ENCODE measurements at places on chromosomes 16 and 17. TPM values are rescaled to one million over a fixed set of nuclear protein-coding genes. Genes with fewer than 3 reads are reported as not detected.

The BRIP1 gene
- total RNA-seq = 30.6 TPM

DNA sequence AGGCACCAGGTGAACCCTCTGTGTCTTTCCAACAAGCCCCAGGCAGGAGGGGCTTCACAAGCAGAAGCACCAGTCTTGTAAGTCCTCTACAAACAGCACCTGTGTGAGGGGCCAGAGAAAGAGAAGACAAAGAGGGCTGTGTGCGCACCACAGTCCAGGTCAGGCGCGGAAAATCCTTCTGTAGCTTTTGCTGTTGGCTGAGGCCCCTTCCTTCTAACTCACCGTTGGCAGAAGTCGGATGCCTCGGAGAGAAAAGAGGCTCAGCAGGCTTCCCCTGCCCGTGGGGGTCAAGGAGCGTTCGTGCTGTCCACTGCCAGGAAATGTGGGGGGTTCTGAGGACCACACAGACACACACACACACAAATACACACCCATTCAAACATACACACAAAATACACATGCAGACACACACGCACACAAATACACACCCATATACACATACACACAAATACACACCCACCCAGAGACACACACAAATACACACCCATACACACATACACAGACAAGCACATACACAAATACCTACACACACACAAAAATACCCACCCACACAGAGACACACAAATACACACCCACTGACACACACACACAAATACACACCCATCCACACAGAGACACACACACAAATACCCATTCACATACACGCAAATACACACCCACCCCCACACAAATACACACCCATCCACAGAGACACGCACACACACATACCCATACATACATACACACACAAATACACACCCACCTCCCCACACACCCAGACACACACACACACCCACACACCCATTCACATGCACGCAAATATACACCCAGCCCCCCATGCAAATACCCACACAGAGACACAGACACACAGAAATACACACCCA lies 6.8 kb downstream of the ZG16B start:
- H3K27me3 ChIP-seq = peaks cover 11% of the 10 kb centered on the region
- no peak for DNase-seq
- H3K4me3 ChIP-seq = no peak overlapping the region
- H3K4me1 ChIP-seq = peaks cover 11% of the 10 kb centered on the region
- H3K36me3 ChIP-seq = no peaks in the 10 kb centered on the region
- H3K27ac ChIP-seq = no peak overlapping the region

The ITGAD gene
- 0.23 TPM for total RNA-seq

DNA sequence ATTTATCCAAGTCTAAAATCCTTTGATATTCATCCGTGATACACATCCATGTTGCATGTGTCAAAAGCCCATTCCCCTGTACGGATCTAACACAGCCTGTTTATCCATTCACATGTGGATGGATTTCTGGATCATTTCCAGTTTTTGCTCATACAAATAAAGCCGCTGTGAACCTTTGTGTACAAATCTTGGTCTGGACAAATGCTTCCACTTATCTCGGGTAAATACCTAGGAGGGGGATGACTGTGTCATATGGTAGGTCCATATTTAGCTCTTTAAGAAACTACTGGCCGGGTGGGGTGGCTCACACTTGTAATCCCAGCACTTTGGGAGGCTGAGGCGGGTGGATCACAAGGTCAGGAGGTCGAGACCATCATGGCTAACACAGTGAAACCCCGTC lies 6.3 kb upstream of the TBCD start:
- H3K36me3 ChIP-seq = peaks cover 13% of the 10 kb centered on the region
- H3K27ac ChIP-seq = no peak overlapping the region
- no peak overlapping the region for H3K4me3 ChIP-seq
- H3K27me3 ChIP-seq = no peaks in the 10 kb centered on the region
- DNase-seq = no peak
- peaks cover 3% of the 10 kb centered on the region for H3K4me1 ChIP-seq

The TBC1D3 gene
- 2.6 TPM for total RNA-seq

GRCh38 chr16:12588510-12588909 lies 215.2 kb downstream of the CPPED1 start:
- no peak for DNase-seq
- no peaks in the 10 kb centered on the region for H3K36me3 ChIP-seq
- peaks cover 10% of the 10 kb centered on the region for H3K4me1 ChIP-seq
- H3K27me3 ChIP-seq = peaks cover 6% of the 10 kb centered on the region
- H3K27ac ChIP-seq = no peak overlapping the region

- H3K4me3 ChIP-seq = no peak within 1 kb of the TSS
- H3K36me3 ChIP-seq = no peaks in the 10 kb centered on the region
- H3K27ac ChIP-seq = no peak within 1 kb of the TSS
- peaks cover 70% of the 10 kb centered on the region for H3K27me3 ChIP-seq
- H3K4me1 ChIP-seq = no peaks in the 10 kb centered on the region
- no peak for DNase-seq
Measured at GRCh38 chr17:74935585-74936469, at the start of gene OTOP3. OTOP3 (plus strand) TSS chr17:74935898; CDS start chr17:74935922, 24 bp downstream.

The CCP110 gene
- 45.0 TPM for total RNA-seq

The FOXN1 gene
- not detected for total RNA-seq

- no peaks in the 10 kb centered on the region for H3K36me3 ChIP-seq
- H3K27me3 ChIP-seq = peaks cover 13% of the 10 kb centered on the region
- DNase-seq = no peak
- no peaks in the 10 kb centered on the region for H3K4me1 ChIP-seq
- no peak overlapping the region for H3K4me3 ChIP-seq
Measured at GRCh38 chr17:34715504-34715903, 136.1 kb downstream of the TMEM132E start.

DNA sequence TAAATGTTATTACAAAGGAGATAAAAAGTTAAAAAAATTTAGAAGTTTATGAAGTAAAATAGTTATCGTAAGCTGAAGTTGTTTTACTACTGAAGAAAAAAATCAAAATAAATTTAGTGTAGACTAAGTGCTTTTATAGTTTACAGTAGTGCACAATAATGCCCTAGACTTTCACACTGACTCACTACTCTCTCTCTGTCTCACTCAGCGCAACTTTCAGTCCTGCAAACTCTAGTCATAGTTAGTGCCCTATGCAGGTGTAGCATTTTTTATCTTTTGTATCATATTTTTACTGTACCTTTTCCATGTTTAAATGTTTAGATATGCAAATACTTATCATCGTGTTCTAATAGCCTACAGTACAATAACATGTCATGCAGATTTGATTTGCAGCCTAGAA lies 17.7 kb upstream of the TOM1L1 start:
- no peak overlapping the region for H3K27ac ChIP-seq
- no peak overlapping the region for H3K4me3 ChIP-seq
- DNase-seq = no peak

DNA sequence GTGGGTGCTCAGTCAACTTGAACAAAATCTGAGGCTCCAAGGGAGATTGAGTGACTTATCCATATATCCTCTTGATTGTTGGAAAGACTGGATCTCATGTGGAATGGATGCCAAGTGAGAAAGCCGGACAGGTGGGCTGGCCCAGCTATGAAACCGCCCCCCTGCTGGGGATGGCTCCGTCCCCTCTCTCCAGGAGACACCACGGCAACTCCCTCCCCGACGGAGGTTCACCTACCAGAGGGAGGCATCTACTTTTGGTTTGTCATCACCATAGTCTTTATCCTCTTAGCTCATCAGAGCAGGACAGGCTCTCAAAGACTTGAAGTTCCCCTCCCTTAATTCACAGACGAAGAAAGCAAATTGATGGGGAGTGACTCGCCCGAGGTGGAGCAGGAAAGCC lies 1.8 kb upstream of the ALG1 start:
- no peak overlapping the region for H3K4me3 ChIP-seq
- H3K27me3 ChIP-seq = no peaks in the 10 kb centered on the region
- H3K4me1 ChIP-seq = peaks cover 28% of the 10 kb centered on the region
- peaks cover 4% of the 10 kb centered on the region for H3K36me3 ChIP-seq
- no peak overlapping the region for H3K27ac ChIP-seq

DNA sequence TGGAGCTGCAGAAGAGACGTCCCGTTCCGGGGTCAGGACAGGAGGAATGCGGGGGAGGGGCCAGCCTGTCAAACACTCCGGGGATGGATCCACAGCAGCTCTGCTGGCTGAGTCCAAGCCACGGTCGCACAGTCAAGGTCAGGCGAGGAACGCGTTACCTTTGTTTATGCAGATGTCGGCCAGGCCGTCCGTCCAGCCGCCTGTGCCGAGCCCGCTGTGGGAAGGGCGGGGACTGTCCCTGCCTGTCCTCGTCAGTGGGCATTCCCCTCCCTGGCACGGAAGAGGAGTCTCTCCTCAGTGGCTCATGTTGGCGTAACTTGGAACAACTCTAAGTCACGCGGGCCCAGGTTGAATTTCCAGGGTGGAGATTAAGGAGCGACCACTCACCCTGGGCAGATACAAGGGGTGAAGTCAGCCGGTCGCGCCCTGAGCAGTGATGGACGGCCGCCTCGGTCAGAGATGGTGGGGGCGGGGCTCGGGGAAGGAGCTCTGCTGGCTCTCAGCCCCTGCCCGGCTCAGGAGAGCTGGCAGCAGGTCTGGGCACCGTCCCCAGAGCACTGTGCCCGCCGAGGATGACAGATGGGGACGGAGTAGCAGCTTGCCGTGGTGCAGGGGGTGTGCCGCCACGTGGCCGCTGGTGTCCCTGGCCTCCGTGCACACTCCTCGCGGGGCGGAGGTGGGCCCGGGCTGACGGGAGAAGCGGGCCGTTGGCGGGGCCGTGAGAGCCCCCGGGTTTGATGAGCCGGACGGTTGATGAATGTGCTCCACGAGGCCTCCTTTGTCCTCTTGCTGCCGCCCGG lies 7.3 kb downstream of the CACNA1H start:
- peaks cover 5% of the 10 kb centered on the region for H3K27me3 ChIP-seq
- DNase-seq = no peak
- no peak overlapping the region for H3K4me3 ChIP-seq
- H3K36me3 ChIP-seq = no peaks in the 10 kb centered on the region

- no peaks in the 10 kb centered on the region for H3K36me3 ChIP-seq
- H3K4me3 ChIP-seq = no peak overlapping the region
- H3K27ac ChIP-seq = no peak overlapping the region
- no peaks in the 10 kb centered on the region for H3K4me1 ChIP-seq
- DNase-seq = no peak
Measured at GRCh38 chr17:33390479-33391176, 97.5 kb upstream of the ASIC2 start.

The TGFB1I1 gene
- total RNA-seq = 1.0 TPM

- DNase-seq = no peak
- H3K36me3 ChIP-seq = no peaks in the 10 kb centered on the region
- no peak overlapping the region for H3K4me3 ChIP-seq
- no peaks in the 10 kb centered on the region for H3K27me3 ChIP-seq
- H3K4me1 ChIP-seq = no peaks in the 10 kb centered on the region
Measured at GRCh38 chr16:17744921-17745572, 274.3 kb upstream of the XYLT1 start.

GRCh38 chr16:48441106-48441505 lies 55.9 kb upstream of the SIAH1 start:
- no peaks in the 10 kb centered on the region for H3K4me1 ChIP-seq
- peaks cover 13% of the 10 kb centered on the region for H3K27me3 ChIP-seq
- no peak for DNase-seq
- H3K36me3 ChIP-seq = no peaks in the 10 kb centered on the region
- H3K4me3 ChIP-seq = no peak overlapping the region

The CBFB gene
- total RNA-seq = 180 TPM

DNA sequence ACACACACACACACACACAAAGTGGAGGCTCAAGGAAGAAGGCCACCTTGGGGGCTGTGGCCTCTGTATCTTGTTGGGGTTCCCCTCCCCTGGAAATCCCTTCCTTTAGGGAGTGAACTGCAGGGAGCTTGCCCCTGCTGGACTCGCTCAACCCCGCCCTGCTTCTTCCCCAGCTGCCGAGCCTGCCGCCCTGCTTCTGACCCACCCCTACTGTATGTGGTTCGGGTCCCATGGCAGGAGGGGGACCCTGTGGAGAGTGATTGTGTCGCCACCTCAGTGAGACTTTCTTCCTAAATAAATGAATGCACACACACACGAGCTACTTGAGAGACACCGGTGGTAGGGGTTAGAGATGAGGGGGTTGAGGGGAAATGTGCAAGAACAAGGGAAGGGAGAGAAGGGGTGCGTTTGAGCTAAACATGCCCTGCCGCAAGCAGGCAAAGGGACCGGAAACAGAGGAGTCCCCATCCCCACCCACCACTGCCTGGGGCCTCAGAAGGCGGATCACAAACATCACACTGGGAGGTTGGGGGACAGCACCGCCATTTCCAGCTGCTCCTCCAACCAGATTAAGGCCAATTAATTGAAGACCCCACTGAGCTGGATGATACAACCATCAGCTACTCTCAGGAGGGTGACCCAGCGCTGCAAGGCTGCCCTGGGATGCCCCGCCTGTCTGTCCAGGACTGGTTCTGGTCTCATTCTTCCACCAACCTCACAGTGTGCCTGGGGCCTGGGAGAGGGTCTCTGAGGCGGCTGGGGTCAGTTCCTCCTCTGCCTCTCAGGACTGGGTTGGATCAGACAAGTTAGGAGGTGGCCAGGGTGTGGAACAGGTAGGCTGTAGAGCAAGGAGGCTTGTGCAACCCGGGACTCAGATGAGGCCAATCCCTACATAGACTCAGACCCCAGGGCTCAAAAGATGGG lies 98.9 kb downstream of the SDK2 start:
- no peak overlapping the region for H3K27ac ChIP-seq
- H3K36me3 ChIP-seq = no peaks in the 10 kb centered on the region
- no peaks in the 10 kb centered on the region for H3K4me1 ChIP-seq
- H3K4me3 ChIP-seq = no peak overlapping the region
- H3K27me3 ChIP-seq = no peaks in the 10 kb centered on the region

The DNAH3 gene
- 0.03 TPM for total RNA-seq

- no peak overlapping the region for H3K4me3 ChIP-seq
- H3K27me3 ChIP-seq = peaks cover 33% of the 10 kb centered on the region
- peaks cover 29% of the 10 kb centered on the region for H3K4me1 ChIP-seq
- H3K27ac ChIP-seq = no peak overlapping the region
- DNase-seq = peak; percentile 53
Measured at GRCh38 chr16:85759631-85760419, 8.9 kb upstream of the C16orf74 start.

DNA sequence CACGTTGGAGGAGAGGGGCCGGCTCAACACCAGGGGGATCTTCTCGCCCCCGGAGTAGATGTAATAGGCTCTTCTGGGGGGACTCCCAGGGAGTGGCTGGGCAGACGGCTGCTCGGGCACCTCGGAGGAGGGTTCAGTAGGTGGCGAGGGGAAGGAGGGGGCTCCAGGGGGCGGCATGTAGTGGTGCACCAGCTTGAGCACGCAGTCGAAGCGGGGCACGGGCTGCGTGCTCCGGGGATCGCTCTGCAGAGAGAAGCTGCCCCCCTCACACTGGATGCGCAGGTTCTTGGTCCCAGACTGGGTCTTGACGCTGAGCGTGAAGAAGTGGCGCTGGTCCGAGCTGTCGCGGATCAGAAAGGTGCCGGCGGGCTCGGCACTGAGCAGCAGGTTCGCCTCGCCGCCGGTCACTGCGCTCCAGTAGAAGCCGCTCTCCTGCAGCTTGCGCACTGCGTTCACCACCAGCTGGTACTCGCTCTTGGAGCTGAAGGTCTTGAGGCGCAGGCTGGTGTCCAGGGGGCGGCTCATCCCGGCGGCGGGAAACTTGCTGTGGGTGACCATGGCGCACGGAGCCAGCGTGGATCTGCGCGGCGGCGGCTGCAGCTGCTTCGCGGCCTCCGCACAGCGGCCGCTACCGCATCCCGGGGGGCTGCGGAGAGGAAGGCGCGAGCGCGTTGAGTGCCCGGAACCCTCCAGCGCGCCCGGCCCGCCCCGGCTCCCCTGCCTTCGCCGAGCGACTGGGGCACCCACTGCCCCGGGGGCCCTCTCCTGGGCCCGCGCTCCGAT lies 1.1 kb downstream of the SOCS3 start:
- H3K4me3 ChIP-seq = peak overlapping the region; percentile 77
- peaks cover 52% of the 10 kb centered on the region for H3K4me1 ChIP-seq
- H3K27me3 ChIP-seq = peaks cover 7% of the 10 kb centered on the region

The OR4D1 gene
- 0.29 TPM for total RNA-seq

- no peaks in the 10 kb centered on the region for H3K27me3 ChIP-seq
- H3K27ac ChIP-seq = no peak overlapping the region
- peak; percentile 63 for DNase-seq
Measured at GRCh38 chr16:46822270-46822669, 8.7 kb downstream of the C16orf87 start.
